ENCODE measurements at places on chromosomes 16 and 17.

- no peak for DNase-seq
Measured at GRCh38 chr17:63311416-63311937, 134.6 kb downstream of the CYB561 start.

GRCh38 chr17:43524945-43525575 is 21.1 kb downstream of the ETV4 start:
- DNase-seq = no peak

GRCh38 chr16:56312028-56312300 is 113.4 kb downstream of the AMFR start:
- no peak for DNase-seq

DNA sequence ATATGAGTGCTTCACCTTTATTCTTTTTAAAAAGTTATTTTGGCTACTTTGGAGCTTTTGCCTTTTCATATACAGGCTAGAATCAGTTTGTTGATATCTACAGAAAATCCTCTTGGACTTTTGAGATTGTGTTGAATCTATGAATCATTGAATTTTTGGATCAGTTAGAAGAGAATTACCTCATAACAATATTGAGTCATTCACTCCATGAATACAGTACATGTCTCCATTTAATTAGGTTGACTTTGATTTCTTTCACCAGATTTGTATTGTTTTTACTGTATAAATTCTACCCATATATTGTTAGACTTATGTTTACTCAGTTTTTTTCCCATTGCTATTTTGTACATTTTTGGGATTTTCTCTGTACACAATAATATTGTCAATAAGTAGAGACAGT is 54.4 kb downstream of the TAOK1 start:
- no peak for DNase-seq

DNA sequence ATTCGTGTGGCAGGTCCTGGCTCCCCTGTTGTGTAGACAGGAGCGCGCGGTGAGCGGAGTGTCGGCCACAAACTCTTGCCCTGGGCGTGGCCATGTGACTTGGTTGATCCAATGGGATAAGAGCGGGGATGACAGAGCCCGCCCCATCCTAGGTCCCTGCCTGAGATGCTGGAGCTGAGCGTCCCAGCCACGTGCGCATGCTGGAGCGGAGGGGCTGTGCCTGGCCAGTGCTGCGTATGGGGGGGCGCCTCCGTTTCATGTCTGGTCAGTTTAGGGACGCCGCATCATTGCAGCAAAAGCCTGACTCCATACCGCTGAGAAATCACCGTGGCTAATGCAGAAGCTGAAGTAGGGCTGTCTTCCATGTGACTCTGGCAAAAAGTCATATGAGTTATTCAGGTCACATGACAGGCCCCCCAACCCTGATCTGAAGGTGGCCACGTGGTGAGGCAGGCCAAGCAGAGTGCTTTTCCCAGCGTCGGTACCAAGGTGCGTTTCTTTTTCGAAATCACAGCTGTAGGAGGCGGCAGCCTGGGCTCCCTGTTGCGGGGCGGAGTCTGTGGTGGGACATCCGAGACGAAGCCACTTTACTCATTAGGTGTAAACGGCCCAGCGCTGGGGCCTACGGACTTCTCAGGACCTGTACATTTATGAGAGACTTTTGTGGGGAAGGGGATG is 22.5 kb downstream of the HSBP1 start:
- DNase-seq = no peak

DNA sequence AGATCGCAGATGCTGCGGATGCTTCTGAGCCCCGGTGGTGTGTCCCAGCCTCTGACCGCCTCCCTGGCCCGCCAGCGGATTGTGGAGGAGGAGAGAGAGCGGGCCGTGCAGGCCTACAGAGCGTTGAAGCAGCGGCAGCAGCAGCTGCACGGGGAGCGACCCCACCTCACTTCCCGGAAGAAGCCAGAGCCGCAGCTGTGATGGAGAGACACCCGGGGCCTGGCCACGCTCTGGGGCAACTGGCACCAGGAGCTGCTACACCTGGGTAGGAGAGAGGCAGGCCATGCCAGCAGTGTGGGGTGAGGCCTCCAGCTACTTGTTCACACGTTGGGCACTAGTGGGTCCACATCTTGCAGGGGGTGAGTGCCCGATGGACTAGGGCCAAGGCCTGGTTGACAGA is 6.0 kb downstream of the CCDC137 start:
- DNase-seq = no peak

DNA sequence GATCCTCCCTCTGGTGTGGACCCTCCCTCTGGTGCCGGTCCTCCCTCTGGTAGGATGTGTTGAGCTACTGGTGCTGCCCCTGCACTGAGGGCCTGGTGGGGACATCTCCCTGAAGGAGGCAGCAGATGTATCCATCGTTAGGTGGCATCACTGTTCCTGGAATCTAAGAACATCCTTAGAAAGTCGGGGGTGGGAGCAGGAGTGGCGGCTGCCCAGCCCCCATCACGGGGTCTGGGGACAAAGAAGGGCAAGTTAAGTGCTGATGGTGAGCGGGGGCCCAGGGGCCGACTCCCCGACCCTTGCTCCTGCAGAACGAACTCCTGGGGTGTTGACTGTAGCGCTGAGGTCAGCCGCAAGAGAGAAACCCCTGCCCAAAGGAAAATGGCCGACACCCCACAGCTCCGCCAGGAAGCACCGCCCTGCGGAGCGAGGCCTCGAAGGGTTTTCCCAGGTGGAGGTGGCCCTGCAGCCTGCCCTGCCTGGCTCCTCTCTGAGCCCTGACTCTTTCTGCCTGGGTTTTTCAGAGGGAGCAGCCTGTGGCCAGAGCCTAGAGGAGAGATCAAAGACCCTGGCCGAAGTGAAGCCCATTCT is 5.5 kb downstream of the CTU2 start:
- DNase-seq = no peak

- peak; percentile 92 for DNase-seq
Measured at GRCh38 chr17:7204828-7205461, 14.7 kb downstream of the DLG4 start.

DNA sequence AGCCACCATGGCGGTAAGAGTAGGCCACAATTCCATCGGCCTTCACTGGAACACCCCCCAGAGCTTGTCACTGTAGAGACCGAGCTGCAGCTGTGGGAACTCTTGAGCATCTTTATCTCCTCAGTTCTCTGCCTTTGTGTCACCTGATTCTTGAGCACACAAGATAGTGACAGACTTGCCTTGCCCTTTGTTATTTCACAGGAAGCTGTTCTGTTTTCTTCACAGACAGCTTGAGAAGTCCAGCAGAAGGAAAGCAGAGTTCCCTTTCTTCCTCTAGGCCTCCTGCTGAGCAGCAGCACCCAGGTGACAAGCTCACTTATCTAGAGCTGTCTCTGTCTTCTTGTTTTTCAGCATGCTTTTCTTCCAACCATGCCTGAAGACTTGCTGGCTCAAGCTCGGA is 38.4 kb upstream of the ENDOV start:
- no peak for DNase-seq

DNA sequence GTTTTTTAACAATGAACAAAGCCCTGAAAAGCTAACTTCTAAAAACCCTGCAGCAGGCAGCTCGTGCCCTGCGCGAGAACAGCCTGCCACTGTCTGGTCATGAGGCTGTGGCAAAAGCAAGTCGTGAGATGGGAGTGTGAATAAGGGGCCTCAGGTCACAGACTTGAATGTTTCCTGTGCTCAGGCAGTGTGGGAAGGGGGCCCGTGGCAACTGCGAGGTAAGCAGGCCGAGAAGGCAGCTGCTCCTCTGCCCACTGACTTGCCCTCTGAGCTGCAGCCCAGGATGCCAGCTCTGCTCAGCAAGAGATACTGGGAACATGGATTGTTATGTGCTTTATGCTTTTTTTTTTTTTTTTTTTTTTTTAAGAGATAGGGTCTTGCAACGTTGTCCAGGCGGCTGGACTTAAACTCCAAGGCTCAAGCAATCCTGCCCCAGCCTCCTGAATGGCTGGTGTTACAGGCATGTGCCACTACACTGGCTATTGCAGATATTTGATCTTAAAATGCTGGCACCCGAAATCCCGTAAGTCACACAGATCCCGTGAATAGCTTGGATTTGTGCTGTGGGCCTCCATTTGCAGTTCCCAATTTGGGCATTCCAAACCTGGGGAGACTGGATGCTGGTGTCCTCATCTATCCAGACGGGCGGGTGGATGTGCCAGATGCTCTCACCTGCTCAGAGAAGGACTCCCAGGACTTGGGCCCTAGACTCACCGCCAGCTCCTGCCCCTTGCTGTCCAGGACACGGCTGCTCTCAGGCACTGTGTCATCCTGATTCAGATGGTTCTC is 44.0 kb downstream of the UBN1 start:
- DNase-seq = no peak

DNA sequence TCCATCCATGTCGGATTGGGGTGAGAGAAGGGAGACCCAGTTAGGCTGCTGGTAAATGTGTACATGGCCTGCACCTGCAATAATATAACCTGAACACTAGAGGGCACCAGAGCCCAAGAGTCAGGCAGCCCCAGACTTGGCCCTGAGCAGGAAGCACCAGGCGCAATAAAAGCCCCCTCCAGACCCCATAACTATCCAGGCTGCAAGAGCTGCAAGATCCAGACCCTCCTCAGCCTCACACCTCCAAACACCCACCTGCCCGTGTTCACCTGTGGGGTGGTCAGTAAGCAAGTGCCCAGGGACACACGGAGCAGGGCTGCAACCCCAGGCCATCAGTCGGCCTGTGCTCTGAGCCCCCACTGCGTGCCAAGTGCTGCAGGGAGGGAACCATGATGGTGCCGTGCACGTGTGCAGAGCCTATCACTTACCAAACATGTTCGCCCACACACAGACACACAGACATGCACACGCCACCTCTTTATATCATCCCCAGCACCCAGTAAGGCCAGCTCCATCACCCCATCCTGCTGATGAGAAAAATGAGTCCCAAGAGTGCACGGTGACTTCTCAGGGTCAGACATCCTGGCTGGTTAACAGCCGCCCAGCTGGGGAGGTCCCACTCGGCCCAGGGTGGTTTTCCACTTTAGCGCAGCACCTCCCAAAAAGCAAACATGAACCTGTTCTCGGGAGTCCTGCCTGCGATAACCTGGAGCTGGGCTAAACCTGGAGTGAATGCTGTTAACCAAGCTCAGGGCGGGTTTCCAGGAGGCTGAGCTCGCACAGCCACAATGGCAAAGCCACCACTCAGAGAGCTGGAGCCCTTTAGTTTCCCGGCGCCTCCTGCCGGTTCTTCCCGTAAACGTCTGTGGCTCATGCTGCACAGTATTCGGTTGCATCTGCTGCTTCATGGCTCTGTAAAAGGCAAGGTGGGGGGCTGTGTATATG is 439.8 kb downstream of the SOX9 start:
- peak; percentile 31 for DNase-seq

GRCh38 chr16:70304892-70305448 is 6.0 kb downstream of the DDX19B start:
- no peak for DNase-seq

DNA sequence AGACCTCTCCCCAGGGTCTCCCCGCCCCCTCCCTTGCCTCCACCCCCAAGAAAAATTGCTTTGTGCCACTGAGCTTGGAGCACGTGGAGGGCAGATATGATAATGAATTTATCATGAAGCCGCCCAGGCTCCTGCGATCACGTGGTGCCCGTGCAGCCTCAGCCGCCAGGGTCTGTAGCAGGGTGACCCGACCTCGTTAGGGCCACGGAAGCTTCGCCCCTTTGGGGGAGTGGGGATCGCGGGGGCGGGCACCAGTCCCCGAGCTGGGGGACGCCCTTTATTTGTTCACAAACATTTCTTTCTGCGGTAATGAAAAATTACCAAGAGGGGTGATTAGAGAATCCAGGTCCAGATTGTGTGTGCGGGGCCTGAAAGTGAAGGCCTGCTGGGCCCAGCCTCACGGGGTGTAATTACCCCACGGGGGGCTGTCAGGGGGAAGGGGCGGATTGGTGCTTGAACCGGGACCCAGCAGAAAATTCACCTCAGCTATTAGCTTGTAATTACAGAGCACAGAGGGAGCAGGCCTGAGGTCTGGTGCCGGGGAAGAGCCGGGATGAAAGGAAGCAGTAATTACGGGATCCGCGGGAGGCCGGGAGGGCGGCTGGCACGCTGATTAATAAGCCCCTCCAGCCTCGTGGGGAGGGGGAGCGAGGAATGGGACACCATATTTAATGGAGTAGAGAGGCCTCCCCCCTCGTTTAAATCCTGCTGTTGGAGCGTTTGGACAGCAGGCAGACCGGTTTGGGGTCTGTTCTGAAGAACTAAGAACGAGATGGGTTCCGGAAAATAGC is 13.3 kb downstream of the GSE1 start:
- DNase-seq = no peak

DNA sequence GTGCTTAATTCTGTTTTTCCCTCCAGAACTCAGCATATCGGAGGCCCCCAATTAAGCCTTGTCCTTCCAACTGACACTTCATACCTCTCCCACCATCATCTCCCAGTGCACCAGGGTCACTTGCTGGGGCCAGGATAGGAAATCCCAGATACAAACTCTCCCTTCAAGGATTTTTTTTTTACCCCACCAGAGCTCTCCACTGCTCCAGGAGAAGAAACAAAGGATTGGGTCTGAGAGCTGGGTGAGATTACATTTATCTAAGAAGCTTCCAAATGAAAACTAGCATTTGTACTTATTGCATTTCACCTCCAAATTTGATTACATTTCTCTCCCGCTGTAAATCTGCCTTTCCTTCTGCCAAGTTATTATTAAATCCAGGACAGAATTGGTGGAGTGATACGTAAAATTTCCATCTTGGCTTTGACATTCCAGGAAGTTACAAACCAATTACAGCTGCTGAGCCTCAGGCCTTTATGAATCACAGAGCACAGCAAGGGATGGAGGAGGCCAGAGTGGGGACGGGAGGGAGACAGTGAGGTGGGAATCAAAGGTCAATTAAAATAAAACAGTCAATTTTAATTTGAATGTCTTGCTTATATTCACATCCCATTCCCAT is 123.5 kb downstream of the USP31 start:
- no peak for DNase-seq

DNA sequence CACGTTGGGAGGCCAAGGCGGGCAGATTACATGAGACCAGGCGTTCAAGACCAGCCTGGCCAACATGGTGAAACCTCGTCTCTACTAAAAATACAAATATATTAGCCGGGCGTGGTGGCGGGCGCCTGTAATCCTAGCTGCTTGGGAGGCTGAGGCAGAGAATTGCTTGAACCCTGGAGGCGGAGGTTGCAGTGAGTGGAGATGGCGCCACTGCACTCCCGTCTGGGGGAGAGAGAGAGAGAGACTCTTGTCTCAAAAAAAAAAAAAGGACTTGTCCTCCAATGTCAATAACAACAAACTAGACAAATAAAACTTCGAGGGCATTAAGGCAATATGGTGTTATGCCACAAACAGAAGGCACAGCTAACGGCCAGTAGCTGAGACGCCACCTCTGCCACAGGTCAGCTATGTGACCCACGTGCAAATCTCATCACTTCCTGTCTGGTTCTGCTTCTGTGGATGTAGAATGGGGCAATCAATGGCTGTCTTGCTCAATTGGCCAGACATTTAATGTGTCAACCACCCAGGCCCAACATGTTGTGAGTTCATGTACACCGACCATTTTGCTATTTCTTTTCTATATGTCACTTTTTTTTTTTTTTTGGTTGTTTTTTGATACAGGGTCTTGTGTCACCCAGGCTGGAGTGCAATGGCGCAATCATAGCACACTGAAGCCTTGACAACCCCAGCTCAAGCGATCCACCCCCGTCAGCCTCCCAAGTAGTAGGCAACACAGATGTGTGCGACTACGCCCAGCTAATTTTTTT is 834 bp upstream of the TXNDC11 start:
- DNase-seq = no peak

GRCh38 chr17:17141279-17141678 is 64.9 kb downstream of the PLD6 start:
- no peak for DNase-seq

GRCh38 chr17:65537845-65538674 is 23.4 kb downstream of the AXIN2 start:
- peak; percentile 59 for DNase-seq

- peak; percentile 56 for DNase-seq
Measured at GRCh38 chr16:3058139-3059030, 7.1 kb upstream of the IL32 start.

All from activated naive CD4-positive, alpha-beta T cell treated with Interleukin-2 at 50 U/mL for 16 hours (primary cell).